ENCODE measurements at places on chromosomes 7 and 10. TPM values are rescaled to one million over a fixed set of nuclear protein-coding genes. Genes with fewer than 3 reads are reported as not detected.

The HEPACAM2 gene
- 1.9 TPM for total RNA-seq

DNA sequence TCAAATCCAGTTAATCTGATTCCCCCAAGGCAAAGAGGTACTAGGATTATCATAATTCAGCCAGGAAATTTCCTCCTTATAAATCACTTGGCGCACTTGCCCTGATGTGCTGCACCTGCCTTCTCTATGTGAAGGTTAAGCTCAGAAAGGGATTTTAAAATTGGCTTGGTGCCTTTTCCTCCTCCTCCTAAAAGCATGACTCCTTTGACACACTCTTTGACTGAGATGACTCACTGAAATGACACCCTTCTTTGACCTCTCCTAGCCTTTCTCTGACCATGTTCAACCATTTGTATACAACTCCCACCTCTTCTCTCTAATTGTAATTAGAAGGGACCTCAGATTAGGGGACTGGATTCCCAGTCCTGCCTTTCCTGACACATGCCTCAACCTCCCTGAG is 46.5 kb downstream of the ABLIM1 start:
- DNase-seq, result peak; percentile 72

The DNAH11 gene
- total RNA-seq, result not detected

The ASZ1 gene
- not detected for total RNA-seq

DNA sequence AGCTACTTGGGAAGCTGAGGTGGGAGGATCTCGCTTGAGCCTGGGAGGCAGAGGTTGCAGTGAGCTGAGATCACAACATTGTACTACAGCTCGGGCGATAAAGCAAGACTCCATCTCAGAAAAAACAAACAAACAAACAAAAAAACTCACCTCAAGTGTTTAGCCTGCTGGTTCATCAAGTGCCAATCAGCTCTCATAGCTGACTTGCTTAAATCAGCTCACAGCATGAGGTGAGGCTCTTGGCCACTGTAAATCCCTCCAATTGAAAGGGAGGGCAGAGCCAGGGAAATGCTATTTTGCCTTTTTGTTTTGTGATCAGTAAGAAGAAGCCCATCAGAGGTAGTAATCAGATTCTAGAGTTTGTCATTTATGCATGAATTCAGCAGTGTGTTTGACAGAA is 112.3 kb downstream of the RAB11FIP2 start:
- no peak for DNase-seq

GRCh38 chr7:131108212-131108940 is 219.3 kb upstream of the MKLN1 start:
- DNase-seq, result peak; percentile 53

The FRMD4A gene
- not detected for total RNA-seq

DNA sequence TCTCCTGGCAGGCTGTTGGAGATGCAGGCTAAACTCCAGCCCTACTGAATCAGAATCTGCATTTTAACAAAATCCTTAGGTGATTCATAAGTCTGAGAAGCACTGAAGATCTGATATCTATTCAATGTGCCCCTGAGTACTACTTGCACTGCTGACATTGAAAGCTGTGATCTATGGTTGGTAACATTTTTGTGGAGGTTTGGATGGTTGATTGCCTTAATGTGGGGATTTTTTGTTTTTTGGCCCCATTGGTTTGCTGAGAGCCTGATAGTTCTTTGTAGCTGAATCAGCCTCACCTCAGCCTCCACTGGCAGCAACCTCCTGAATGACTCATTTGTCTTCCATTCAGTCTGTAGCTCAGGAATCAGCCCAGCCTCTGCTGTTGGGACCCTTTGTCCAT is 14.7 kb upstream of the LRRN3 start:
- DNase-seq, result no peak

DNA sequence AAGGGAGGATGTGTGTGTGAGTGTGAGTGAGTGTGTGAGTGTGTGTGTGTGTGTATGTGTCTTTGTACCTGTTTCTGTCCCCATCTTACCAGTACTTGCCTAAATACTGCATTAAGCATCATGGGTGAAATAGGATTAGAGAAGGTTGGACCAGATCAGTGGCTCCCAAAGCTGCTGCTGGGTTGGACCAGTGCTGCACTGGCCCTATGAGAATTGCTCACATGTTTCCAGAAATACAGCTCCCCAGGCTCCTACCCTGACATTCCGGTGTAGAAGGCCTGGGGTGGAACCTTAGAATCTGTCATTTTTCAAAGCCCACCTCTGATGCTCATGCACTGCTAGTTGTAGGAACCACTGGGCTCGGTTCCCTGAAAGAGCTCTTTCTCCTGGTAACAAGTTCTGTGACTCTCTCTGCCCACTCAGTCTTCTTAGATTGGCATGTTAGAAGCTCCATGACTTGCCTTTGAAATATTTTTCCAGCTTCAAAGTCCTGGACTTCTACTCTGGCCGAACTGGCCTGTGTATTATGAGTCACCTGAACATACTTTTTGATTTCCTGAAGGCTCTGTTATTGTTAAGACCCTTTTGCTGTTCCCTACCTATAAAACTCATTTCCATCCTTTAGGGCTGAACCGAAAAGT is 224.7 kb downstream of the CUX1 start:
- no peak for DNase-seq

GRCh38 chr7:31419505-31420055 is 79.1 kb upstream of the NEUROD6 start:
- no peak for DNase-seq

The MRPL32 gene
- 65.4 TPM for total RNA-seq

DNA sequence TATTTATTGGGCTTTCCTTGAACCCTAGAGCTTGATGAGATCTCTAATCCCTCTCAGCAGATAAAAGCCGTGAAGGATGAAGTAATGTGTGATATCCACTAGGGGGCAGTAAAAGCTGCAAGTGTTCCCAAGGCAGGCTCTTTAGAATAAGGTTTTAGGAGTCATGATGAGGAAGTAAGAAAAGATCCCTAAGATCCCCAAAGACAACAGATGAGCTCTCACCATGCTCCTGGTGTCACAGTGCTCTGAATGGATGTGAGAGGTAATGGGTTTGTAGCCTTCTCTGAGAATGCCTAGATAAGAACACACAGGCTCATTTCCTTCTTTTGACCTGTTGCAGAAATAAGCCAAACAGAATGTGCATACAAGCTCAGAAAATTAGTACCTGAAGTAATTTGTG is 70.4 kb upstream of the ITPRID1 start:
- peak; percentile 80 for DNase-seq

- DNase-seq, result peak; percentile 7
Measured at GRCh38 chr10:26311383-26311940, 94.9 kb downstream of the GAD2 start.

DNA sequence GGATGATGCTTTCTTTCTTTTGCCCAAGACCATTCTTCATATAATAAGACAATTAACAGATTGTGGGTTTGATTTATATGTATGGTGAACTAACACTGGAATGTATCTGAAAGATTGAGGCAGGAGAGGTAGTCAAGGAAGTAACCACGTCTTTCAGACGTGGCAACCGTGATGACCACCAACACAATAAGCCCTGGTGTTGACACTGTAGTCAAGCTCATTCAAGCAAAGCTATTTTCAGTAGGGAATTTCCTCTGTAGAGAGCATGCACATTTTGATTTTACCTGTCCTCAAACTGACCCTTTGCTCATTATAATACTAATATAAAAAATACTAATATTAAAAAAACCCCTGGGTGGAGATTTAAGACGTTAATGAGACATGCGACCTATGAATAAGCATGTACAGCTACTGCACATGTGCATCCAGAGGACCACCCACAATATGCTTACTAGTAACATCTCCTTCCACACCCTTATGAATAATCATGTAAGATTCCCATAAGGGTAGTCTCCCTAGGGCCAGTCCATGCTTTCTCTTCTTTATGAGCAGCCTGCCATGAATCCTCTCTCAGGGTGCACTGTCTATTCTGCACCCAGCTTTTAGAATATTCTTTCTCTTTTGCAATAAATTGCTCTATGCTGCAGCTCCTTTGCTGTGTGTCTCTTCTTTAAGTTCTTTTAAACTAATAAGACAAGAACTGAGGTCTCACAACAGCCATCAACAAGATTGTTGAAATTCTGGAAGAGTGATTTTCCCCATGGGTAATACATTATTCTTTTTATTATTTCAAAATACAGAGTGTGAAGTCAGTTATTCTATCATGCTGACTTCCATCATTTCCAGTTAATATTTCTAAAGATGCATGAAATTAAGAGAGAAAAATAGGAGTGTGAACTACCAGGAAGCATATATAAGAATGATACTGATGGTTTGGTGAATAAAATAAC is 151.3 kb upstream of the NPVF start:
- no peak for DNase-seq

GRCh38 chr10:115483294-115483693 is 390.1 kb downstream of the ATRNL1 start:
- no peak for DNase-seq

The PKD2L1 gene
- not detected for total RNA-seq

- no peak for DNase-seq
Measured at GRCh38 chr10:56383806-56384205, 22.7 kb upstream of the ZWINT start.

GRCh38 chr10:86673827-86674581 is 5.7 kb downstream of the LDB3 start:
- DNase-seq, result peak; percentile 32

- no peak for DNase-seq
Measured at GRCh38 chr10:97582169-97582568, 2.0 kb upstream of the HOGA1 start.

DNA sequence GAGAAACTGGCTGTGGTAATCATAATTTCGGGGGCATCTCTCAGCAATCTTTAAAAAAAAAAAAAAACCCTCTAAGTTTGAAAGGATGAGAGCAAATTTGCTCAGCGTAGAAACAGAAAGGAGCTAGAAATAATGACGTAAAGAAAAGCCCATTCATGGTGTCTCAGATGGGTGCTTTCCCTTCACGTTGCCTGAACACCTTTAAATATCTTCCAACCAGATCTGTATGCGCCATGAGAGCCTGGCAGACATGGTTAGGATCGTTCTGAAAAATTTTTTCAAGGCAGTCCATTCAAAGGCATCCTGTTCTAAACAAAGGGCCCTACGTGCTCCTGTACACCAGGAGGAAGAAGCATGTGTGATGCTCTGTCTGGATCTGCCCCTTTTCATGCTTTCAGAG is 141.2 kb upstream of the C1QL3 start:
- no peak for DNase-seq

The RTKN2 gene
- 3.7 TPM for total RNA-seq

The SFTPA1 gene
- not detected for total RNA-seq

DNA sequence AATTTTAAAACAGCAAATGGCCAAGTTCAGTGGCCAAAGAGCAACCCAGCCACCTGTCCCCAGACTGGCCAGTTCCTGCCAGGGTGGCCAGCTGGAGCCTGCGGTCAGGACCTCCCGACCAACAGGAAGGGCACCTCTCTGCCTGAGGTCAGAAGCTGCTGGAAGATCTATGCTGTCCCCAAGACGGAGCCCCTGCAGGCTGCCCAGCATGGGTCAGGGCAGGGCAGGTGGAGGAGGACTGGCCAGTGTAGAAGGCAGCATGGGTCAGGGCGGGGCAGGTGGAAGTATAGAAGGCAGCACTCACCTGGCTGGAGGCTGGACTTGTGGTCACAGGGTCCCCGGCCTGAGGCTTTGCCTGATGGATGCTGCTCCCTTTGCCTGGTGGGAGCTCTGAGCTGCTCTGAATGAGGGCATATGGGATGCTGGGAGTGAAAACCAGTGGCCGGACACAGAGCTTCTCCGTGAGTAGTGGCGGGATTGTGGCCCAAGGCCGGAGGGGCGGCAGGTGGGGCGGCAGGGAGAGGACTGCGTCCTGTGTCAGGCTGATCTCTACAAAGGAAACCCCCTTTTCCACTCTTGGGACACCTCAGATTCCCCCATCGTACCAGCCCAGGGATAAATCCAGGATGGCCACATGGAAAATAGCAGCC is 229.2 kb downstream of the TCERG1L start:
- no peak for DNase-seq

The STEAP2 gene
- 8.2 TPM for total RNA-seq

The BAMBI gene
- 0.68 TPM for total RNA-seq

- DNase-seq, result no peak
Measured at GRCh38 chr10:18684953-18685352, 25.7 kb downstream of the ARL5B start.

The KAT6B gene
- total RNA-seq, result 15.7 TPM

DNA sequence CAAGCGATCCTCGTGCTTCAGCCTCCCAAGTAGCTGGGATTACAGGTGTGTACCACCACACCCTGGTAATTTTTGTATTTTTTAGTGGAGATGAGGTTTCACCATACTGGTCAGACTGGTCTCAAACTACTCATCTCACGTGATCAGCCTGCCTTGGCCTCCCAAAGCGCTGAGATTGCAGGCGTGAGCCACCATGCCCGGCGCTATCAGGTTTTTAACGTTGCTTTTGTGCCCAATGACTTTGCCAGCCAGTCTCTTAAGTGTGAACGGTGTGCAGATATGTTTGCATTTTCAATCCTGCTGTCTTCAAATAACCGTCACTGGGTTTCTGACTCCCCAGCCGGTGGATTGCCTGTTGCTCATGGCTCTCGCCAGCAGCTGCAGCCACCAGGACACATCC is 201.8 kb upstream of the PPP2R2D start:
- no peak for DNase-seq

The PYROXD2 gene
- total RNA-seq, result 10.8 TPM

GRCh38 chr7:43880596-43880995 is 11.3 kb upstream of the MRPS24 start:
- DNase-seq, result no peak

The SPDYE9 gene
- not detected for total RNA-seq

DNA sequence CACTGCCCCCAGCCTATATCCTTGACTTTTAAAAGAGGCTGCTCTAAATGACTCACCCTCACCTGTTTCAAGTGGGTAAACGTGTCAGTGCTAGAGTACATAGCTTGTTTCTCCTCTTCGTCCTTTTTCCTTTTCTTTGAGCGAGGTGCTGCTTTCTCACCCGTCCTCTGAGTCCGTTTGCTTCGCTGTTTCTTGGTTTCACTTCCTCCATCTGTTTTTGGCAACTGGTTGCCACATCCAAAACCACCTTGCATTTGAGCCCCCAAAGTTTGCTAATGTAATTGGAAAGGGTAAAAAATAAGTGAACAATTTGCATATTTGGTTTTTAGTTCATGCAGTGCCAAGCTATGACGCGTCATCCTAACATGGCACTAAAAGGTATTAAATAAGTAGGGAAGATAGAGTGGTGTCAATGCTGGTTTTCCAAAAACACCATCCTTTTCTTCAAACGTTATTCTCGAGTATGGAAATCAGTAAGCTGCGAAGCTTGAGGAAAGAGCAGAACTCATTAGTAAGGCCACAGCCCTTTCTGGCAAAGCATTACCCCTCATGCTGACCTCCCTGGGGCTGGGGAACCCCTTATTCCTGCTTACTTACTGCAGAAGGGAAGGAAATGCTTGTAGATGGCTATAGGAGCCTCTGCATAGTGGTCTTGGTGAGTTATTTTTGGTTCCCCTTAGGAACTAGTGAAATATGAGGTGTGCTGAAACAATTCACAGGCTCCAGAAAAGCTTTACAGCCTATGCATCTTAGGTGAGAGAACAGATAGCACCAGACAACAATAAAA is 133.5 kb downstream of the GALNT11 start:
- no peak for DNase-seq

GRCh38 chr7:496528-497295 is 22.9 kb downstream of the PDGFA start:
- DNase-seq, result no peak

The KCND2 gene
- total RNA-seq, result not detected

DNA sequence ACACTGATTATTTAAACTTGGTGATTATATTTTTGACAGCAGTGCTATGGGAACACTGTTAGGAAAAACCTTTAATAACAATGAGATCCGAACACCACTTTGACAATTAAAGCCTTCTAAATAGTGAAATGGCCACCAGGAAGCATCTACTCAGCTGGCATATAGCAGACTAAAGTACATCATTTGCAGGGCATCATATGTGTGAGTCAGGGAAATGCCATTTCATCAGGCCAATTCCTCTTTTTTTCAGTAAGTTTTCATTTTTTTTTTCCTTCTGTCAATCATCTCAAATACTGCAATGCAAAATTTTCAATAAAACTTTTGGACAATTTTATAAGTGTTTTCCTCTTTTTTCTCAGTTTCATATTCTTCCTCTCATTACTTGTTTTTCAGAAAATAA is 521.4 kb upstream of the SEMA3D start:
- DNase-seq, result no peak
